ENCODE measurements at places on chromosomes 7 and 10. TPM values are rescaled to one million over a fixed set of nuclear protein-coding genes. Genes with fewer than 3 reads are reported as not detected.

Gene NOS3
- total RNA-seq: 455 TPM

Gene SYCE1
- 1.9 TPM for total RNA-seq

Gene CACNB2
- total RNA-seq: 0.49 TPM

Gene ZPBP
- total RNA-seq: not detected

Gene TMEM270
- not detected for total RNA-seq

Gene COL1A2
- total RNA-seq: 228 TPM

Gene PLXDC2
- total RNA-seq: 23.7 TPM

Gene PLEKHS1
- total RNA-seq: not detected

Gene SPDYE6
- not detected for total RNA-seq

Gene NPY4R2
- total RNA-seq: not detected

Gene LIPM
- total RNA-seq: not detected

Gene SPAM1
- not detected for total RNA-seq
